ENCODE measurements at places on chromosomes 7 and 10.

GRCh38 chr10:74912682-74913081 is 86.3 kb downstream of the KAT6B start:
- DNase-seq: no peak

- no peak for DNase-seq
Observed at GRCh38 chr10:8301831-8302230, 247.3 kb downstream of the GATA3 start.

DNA sequence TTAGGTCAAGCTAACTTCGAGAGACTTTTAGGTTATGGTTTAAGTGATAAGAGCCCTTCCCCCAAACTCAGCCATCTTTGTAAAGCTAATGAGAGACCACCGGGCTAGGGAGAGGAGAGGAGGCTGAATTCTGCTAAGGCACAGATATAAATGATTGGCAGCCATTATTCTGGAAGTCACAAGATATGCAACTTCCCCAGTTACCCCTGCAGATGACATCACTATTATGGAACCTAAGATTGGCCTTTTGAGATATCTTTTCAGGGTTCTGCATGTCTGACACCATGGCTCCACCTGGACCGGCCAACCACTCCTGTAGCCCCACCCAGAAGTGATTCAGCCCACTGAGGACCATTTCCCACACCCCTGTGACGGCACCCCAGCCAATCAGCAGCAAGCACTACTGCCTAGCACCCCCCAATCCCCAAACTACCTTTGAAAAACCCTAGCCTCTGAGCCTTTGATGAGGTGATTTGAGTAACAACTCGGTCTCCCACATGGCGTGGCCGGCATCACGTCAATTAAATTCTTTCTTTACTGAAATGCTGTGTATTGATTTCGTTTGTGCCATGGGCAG is 14.4 kb downstream of the VIPR2 start:
- DNase-seq: no peak

- no peak for DNase-seq
Observed at GRCh38 chr10:26739071-26739631, 41.6 kb downstream of the PDSS1 start.

DNA sequence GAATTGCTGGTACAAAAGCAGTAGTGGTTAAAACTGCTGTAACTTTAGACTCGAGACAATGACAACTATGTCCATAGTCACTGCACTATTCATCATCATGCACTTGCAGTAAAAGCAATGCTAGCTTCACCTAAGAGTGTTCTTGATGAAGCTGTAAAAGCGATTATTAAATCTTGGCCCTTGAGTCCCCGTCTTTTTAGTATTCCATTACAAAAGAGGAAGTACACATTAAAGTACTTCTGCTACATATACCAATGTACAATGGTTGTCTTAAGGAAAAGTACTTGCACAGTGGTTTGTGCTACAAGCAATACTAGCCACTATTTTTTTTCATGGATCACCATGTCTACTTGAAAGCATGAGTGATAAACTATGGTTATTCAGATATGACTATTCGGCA is 78.3 kb downstream of the ATAD1 start:
- no peak for DNase-seq

GRCh38 chr7:47949703-47950102 is 1.4 kb upstream of the PKD1L1 start:
- DNase-seq: no peak

- DNase-seq: no peak
Observed at GRCh38 chr7:70587739-70588138, 544.2 kb upstream of the GALNT17 start.

GRCh38 chr7:81925530-81925929 is 155.7 kb upstream of the HGF start:
- DNase-seq: no peak

DNA sequence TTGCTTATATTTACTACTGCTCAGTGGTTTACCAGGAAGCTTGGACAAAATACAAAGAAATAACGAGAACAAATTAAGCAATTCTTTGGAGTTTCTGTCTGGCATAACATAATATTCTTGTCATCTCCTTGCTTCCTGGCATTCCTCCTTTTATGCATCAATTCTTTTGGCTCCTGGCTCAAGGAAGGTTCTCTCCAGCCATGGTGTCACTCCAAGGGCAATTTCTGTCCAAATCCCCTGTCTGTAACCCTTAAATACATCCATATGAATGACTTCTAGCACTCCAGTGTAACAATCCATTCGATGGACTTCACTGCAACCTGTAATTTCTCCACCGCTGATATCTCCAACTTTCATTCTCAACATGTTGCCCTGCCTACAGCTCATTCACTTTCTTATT is 617.7 kb upstream of the ANKRD30A start:
- DNase-seq: no peak

DNA sequence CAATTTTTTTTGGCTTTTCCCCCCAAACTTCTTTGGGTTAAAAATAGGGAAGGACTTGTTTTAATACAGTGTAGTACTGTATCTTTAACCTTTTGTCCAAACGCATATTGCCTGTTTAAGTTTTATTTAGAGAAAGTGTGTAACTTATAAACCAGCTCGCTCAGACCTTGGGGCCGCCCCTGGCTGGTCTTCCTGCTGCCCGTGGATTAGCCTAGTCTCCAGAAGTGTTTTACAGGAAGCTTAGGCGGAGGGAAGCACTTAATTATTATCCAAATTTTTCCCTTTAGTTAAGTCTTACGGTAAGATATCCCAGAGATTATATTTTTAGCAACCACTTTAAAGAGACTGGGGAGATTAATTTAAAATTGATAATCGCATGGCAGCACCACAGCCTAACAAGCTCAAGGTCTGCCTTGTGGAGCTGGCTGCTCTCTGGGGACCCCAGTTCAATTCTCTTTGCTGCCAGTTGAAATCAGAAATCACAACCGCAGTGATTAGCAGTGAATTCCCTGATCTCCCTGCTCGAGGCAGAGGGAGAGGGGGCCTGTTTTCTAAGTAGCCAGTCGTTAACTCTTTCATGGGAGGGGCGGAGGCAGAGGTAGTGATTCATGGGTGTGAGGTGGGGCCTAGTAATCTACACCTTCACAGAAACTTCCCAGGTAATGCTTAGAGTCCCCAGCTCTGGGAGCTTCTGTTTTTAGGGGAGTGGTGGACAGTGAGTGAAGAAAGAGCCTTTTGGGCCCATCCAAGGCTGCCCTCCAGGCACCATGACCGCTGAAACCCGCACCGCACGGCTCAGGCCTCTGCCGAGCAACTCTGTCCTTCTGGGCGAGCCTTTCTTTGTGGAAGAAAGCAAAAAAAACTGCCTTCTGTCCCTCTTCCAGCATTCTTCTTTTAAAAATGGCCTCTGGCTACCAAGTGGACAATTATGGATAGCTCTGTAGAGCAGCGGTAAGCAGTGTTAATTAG is 548.7 kb upstream of the GALNT17 start:
- DNase-seq: no peak

GRCh38 chr7:73885975-73886798 is 25.2 kb downstream of the TMEM270 start:
- DNase-seq: peak; percentile 77

DNA sequence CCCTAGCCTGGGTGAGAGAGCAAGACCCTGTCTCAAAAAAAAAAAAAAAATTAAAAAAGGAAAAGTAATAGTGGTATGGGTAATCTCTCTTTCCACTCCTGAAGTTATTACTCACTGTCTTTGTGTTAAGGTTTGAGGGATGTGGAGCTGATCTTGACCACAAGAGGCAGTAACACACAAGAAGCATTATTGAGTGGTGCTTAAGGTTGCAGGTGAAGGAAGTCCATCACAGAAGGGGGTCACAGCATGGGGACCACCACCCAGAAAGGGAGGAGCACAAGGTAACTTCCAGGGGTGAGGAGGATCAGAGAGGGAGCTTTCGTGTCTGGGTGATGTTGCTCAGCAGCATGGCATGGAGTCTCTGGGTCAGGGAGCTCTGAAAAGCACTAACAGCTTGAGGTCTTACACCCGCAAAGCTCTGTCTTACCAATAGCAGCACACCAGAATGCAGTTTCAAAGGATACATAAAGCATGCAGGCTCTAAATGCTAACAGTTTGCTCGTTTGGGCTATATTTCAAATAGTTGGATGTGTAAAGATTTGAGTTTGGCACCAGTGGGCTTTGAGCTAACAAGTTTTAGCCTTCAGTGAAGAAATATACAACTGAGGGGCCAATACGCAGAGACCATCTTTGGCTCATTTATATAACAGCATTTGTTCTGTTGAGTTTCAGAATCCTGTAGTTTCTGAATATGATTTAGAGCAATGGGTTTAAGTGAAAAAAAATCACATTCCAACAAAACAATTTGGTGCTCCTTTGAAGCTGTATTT is 100.4 kb upstream of the DNAJC1 start:
- peak; percentile 21 for DNase-seq

GRCh38 chr7:51255536-51256208 is 60.9 kb downstream of the COBL start:
- DNase-seq: no peak

- DNase-seq: peak; percentile 5
Observed at GRCh38 chr10:61663466-61663865, 737 bp downstream of the CABCOCO1 start.

DNA sequence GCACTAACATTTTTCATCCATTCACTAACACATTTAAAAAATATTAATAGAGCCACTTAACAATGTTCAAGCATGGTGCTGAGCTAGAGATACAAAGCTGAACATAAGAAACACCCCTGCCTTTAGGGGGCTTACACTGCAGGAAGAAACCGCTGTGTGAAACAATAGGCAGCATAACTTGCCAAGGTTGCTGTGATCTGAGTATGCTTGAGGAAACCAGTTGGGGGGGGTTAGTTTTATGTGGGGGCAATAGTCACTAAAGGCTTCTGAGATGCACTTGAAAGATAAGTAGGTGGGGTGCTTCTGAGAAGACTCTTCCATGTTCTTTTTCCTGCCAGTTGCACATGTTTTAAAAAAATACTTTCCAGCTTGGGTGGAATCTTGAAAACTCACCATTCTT is 2.8 kb downstream of the RBM17 start:
- DNase-seq: peak; percentile 54

DNA sequence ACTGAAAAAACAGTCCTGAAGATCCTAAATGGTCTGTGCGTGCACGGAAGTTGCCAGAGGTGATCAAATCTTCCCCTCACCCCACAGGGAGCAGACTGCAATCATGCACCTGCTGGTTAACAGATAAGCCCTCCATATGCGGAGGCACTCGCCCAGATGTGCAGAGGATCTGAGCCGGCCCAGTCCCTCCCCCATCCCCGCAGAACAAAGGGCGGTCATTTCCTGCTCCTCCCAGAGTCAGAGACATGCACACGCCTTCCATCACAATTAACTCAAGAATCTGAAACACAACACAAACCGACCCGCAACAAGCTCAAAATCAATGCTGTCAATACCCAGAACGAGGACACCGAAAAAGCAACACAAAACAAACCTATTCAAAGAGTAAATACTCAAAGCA is 24.2 kb downstream of the CRTAC1 start:
- no peak for DNase-seq

- DNase-seq: no peak
Observed at GRCh38 chr7:56291-56913, 136.0 kb upstream of the FAM20C start.
